ENCODE measurements at places on chromosomes 11 and 22.
A peak's percentile ranks its signal among the peaks of the same experiment; 100 is the strongest.

GRCh38 chr11:96050435-96051182 is 126.7 kb upstream of the MTMR2 start:
- no peak overlapping the region for H3K4me3 ChIP-seq
- no peaks in the 10 kb centered on the region for H3K4me1 ChIP-seq
- H3K27ac ChIP-seq, result no peak overlapping the region
- no peaks in the 10 kb centered on the region for H3K36me3 ChIP-seq

DNA sequence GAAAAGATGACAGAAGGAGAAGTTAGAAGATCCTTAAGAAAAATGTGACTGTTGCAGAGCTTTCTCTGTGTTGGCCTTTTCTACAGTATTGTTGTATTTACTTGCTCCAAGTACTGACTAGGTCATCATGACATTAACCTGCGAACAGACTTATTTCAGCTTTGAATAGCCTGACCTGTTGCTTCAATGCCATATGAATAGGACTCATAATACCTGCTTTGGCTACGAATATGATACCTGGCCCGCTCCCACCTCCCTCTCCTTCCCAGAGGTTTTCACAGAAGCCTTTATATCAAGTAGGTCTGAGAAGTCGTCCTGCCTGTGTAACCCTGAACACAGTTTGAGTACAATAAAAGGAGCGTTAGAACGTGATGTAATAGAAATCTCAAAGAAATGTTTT is 169.6 kb upstream of the PGR start:
- no peak overlapping the region for H3K4me3 ChIP-seq
- H3K27ac ChIP-seq, result peak overlapping the region; percentile 48

DNA sequence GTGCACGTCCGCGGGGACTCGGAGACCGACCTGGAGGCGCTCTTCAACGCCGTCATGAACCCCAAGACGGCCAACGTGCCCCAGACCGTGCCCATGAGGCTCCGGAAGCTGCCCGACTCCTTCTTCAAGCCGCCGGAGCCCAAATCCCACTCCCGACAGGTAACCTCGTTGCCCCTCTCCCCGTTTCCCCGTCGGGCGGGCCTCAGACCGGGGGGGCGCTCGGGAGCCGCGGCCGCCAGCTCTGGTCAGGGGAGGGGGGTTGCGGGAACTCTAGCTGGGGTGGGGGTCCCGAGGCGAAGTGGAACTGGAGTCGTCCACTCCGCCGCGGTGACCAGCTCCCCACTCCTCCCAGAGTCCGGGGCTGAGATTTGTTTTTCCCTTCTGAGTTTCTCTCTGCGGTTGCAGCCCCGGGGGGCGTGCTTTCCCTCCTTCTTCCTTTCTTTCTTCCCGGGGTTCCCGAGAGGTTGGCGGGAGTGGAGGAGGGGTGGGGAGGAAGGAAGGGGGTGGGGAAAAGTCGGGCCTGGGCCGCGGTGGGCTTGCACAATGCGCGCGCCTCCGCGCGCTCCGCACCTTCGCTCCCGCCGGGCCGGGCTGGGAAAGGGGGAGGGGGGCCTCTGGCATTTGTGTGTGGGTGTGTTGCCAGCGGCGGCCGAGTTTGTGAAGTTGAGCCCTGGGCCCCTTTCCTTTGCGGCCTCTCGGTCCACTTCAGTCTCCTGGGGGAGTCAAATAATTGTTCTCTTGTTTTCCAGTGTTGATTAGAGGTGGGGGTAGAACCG is 952 bp downstream of the YAP1 start:
- H3K27me3 ChIP-seq, result no peaks in the 10 kb centered on the region
- peak overlapping the region; percentile 92 for H3K4me3 ChIP-seq
- no peaks in the 10 kb centered on the region for H3K36me3 ChIP-seq
- peaks cover 3% of the 10 kb centered on the region for H3K4me1 ChIP-seq
- DNase-seq, result peak; percentile 81

DNA sequence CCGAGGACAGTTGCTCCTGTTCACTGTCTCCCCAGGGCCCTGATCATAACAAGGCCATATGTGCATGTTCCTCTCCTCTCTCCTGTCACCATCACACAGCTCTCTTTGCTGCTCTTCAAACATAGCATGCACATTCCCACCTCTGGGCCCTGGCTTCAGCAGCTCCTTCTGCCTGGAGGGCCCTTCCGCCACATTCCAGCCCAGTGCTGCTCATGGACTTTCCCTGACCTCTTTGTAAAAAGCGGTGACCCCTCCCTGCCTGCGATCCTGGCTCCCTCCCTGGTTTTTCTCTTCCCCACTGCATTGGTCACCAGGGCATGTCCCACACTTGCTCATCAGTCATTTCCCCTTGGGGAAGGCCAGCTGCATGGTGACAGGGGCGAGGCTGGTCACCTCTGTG is 98.2 kb downstream of the MYO18B start:
- H3K27me3 ChIP-seq, result no peaks in the 10 kb centered on the region
- no peaks in the 10 kb centered on the region for H3K36me3 ChIP-seq
- H3K4me3 ChIP-seq, result no peak overlapping the region
- H3K27ac ChIP-seq, result no peak overlapping the region

GRCh38 chr22:47600791-47601625 is 838.6 kb downstream of the TBC1D22A start:
- no peaks in the 10 kb centered on the region for H3K36me3 ChIP-seq
- H3K27me3 ChIP-seq, result no peaks in the 10 kb centered on the region
- H3K27ac ChIP-seq, result no peak overlapping the region
- H3K4me3 ChIP-seq, result no peak overlapping the region

DNA sequence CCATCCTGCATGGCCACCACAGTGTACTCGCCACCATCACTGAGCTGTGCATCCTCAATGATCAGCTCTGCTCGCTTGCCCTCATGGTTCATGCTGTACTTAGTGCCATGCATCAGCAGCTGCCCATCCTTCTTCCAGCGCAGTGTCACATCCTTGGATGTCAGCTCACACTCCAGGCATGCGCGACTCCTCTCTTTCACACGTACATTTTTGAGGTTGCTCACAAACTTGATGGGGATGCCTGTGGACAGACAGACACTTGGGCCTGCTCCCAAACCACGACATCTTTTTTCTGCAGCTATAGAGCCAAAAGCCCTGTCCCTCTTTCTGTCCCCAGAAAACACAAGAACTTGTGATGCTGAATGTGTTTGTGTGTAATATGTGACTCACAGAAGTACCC is 10.5 kb downstream of the IGSF22 start:
- no peaks in the 10 kb centered on the region for H3K27me3 ChIP-seq
- H3K4me3 ChIP-seq, result no peak overlapping the region

DNA sequence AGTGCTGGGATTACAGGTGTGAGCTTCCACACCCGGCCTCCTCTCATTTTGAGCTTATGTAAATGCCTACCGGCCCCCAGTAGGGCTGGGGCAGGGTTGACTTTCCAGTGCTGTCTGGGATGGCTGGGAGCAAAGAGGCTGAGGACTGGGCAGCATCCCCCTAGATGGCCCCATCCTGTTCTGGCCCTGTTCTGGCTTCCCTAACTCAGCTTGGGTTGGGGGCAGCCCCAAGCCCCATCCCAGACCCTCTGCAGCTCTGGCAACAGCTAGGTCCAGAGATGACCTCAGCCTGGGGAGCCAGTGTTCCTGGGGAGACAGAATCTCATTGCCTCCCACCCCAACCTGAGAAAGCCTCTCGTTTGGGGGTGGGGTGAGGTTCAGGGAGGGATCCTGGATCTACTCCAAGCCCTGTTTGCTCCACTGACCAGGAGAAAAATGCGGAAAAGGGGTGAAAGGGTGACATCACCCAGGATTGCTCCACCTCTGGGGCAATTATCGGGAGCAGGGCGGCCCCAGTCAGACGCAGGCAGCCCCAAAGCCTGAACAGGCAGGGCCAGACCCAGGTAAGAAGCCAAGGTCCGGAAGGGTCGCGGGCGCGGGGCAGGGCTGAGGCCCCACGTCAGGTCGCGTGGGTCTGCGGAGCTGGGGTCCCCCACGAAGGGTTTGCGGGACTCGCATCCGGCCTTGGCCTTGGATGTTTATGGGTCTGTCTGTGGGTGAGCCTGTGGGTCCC is at the start of gene PNPLA2:
Gene PNPLA2, plus strand, starts transcription at position 519 of the 733 bp plus-strand sequence. CDS start 805 bp downstream, outside the sequence.
- H3K36me3 ChIP-seq, result no peaks in the 10 kb centered on the region
- H3K27ac ChIP-seq, result peak within 1 kb of the TSS; percentile 98
- peak; percentile 61 for DNase-seq
- H3K4me1 ChIP-seq, result peaks cover 21% of the 10 kb centered on the region
- peak within 1 kb of the TSS; percentile 46 for H3K4me3 ChIP-seq
- H3K27me3 ChIP-seq, result no peaks in the 10 kb centered on the region

- DNase-seq, result no peak
- H3K36me3 ChIP-seq, result no peaks in the 10 kb centered on the region
- H3K4me3 ChIP-seq, result no peak overlapping the region
- no peak overlapping the region for H3K27ac ChIP-seq
- H3K27me3 ChIP-seq, result no peaks in the 10 kb centered on the region
Observed at GRCh38 chr11:89613911-89614310, 96.2 kb upstream of the TRIM77 start.

GRCh38 chr11:79482800-79483199 is 42.0 kb upstream of the TENM4 start:
- DNase-seq, result no peak
- no peak overlapping the region for H3K27ac ChIP-seq
- no peak overlapping the region for H3K4me3 ChIP-seq
- no peaks in the 10 kb centered on the region for H3K36me3 ChIP-seq
